ENCODE measurements at places on chromosomes 6 and 20. TPM values are rescaled to one million over a fixed set of nuclear protein-coding genes. Genes with fewer than 3 reads are reported as not detected.
A peak's percentile ranks its signal among the peaks of the same experiment; 100 is the strongest.

DNA sequence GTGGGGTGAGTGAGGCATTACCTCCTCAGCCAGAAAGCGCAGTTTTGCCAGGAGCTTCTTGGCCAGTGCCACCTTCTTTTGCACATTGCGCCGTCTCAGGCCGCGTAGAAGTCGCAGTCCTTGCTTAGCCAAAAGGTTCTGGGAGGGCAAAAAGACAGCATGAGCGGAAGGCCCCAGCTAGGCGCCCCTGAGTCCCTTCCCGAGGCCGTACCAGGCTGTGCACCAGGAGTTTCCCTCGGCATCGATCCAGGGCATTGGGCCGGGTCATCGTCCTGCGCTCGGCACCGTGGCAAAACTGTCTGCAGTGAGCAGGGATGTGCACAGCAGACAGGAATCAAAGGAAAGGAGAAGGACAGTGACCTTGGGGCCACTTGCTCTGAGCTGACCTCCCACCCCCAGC is 20.2 kb upstream of the SPAG4 start:
- no peaks in the 10 kb centered on the region for H3K27me3 ChIP-seq
- H3K4me3 ChIP-seq: no peak overlapping the region
- no peaks in the 10 kb centered on the region for H3K36me3 ChIP-seq
- H3K27ac ChIP-seq: no peak overlapping the region

Gene USP49
- 19.7 TPM for total RNA-seq

Gene SCUBE3
- 2.0 TPM for total RNA-seq

GRCh38 chr6:156508923-156509322 is 268.3 kb upstream of the ARID1B start:
- H3K27ac ChIP-seq: no peak overlapping the region
- H3K4me3 ChIP-seq: no peak overlapping the region
- H3K4me1 ChIP-seq: no peaks in the 10 kb centered on the region
- DNase-seq: no peak

GRCh38 chr6:28585335-28585734 is 59.7 kb downstream of the GPX5 start:
- H3K4me1 ChIP-seq: peaks cover 11% of the 10 kb centered on the region
- peak overlapping the region; percentile 74 for H3K4me3 ChIP-seq
- H3K27me3 ChIP-seq: no peaks in the 10 kb centered on the region
- DNase-seq: peak; percentile 59
- no peaks in the 10 kb centered on the region for H3K36me3 ChIP-seq

- no peaks in the 10 kb centered on the region for H3K27me3 ChIP-seq
- no peaks in the 10 kb centered on the region for H3K4me1 ChIP-seq
- no peaks in the 10 kb centered on the region for H3K36me3 ChIP-seq
These were observed 86.1 kb downstream of the FOXC1 start for GRCh38 chr6:1695546-1696462.

Gene EGFL8
- 24.3 TPM for total RNA-seq

Gene FILIP1
- total RNA-seq: 2.7 TPM

- peaks cover 6% of the 10 kb centered on the region for H3K4me1 ChIP-seq
- H3K36me3 ChIP-seq: no peaks in the 10 kb centered on the region
- no peak within 1 kb of the TSS for H3K27ac ChIP-seq
- peak; percentile 76 for DNase-seq
- H3K27me3 ChIP-seq: no peaks in the 10 kb centered on the region
- peak within 1 kb of the TSS; percentile 67 for H3K4me3 ChIP-seq
These were observed at the start of gene RAD21L1 for GRCh38 chr20:1225783-1226654. Gene RAD21L1 (plus strand): TSS chr20:1226044. CDS start chr20:1228454, 2,410 bp downstream.

GRCh38 chr6:121847806-121848522 is 412.5 kb downstream of the GJA1 start:
- no peak overlapping the region for H3K27ac ChIP-seq
- no peak overlapping the region for H3K4me3 ChIP-seq
- no peaks in the 10 kb centered on the region for H3K36me3 ChIP-seq
- no peaks in the 10 kb centered on the region for H3K27me3 ChIP-seq
- no peaks in the 10 kb centered on the region for H3K4me1 ChIP-seq

Gene CCDC167
- 65.4 TPM for total RNA-seq

Gene FOXQ1
- total RNA-seq: 1.7 TPM

Gene AK9
- 33.6 TPM for total RNA-seq

Gene LIN28B
- total RNA-seq: 6.7 TPM

GRCh38 chr20:21126581-21126870 is 644 bp downstream of the KIZ start:
- H3K27ac ChIP-seq: peak overlapping the region; percentile 88
- H3K36me3 ChIP-seq: no peaks in the 10 kb centered on the region
- H3K4me1 ChIP-seq: peaks cover 5% of the 10 kb centered on the region
- no peaks in the 10 kb centered on the region for H3K27me3 ChIP-seq
- DNase-seq: no peak
- peak overlapping the region; percentile 95 for H3K4me3 ChIP-seq

DNA sequence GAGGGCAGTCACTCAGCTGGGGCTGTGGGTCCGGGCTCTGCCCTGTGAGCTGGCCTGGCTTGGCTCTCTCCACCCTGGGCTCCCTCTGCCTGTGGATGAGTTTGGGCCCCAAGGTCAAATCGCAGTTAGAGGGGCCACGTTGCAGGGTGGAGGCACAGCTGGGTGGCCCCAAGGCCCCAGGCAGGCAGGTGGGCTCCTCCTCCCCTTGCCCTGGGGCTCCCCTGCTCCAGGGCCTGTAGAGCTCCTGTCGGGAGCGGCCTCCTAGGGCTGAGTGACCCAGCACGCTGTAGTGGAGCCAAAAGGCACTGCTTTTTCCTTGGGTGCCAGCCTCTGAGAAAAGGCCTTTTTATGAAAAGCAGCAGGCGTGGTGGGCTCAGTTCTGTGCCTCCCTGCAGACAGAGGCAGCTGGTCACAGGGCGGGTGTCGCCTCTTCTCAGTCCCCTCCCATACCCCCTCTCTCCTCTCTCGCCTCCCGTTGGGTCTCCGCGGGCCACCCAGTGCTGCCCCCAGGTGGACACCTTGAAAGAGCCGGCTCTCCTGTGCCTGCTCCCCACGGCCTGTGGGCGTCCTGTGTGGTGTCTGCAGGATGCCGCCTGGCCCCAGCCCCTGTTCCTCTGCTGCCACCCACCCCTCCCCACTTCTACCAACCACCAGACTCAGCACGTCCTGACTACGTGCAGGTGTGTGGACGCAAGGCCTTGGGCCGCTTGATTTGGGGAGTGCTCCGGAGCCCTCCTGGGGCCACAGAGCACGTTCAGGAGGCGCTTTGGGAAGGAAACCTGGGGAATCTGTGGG is 13.2 kb downstream of the SS18L1 start:
- peaks cover 6% of the 10 kb centered on the region for H3K4me1 ChIP-seq
- no peak overlapping the region for H3K4me3 ChIP-seq
- no peaks in the 10 kb centered on the region for H3K36me3 ChIP-seq
- peak; percentile 68 for DNase-seq
- no peaks in the 10 kb centered on the region for H3K27me3 ChIP-seq
- no peak overlapping the region for H3K27ac ChIP-seq

- peak overlapping the region; percentile 73 for H3K4me3 ChIP-seq
- peaks cover 11% of the 10 kb centered on the region for H3K4me1 ChIP-seq
- DNase-seq: no peak
- H3K27ac ChIP-seq: no peak overlapping the region
- no peaks in the 10 kb centered on the region for H3K36me3 ChIP-seq
- no peaks in the 10 kb centered on the region for H3K27me3 ChIP-seq
These were observed 988 bp downstream of the TXNDC5 start for GRCh38 chr6:7909323-7910276.

Gene SLC22A1
- total RNA-seq: 1.7 TPM

- H3K27me3 ChIP-seq: no peaks in the 10 kb centered on the region
- H3K27ac ChIP-seq: peak overlapping the region; percentile 25
- no peaks in the 10 kb centered on the region for H3K36me3 ChIP-seq
- peaks cover 38% of the 10 kb centered on the region for H3K4me1 ChIP-seq
- no peak for DNase-seq
These were observed 10.9 kb downstream of the NINL start for GRCh38 chr20:25574411-25574810.

Gene LBP
- total RNA-seq: 1.2 TPM

DNA sequence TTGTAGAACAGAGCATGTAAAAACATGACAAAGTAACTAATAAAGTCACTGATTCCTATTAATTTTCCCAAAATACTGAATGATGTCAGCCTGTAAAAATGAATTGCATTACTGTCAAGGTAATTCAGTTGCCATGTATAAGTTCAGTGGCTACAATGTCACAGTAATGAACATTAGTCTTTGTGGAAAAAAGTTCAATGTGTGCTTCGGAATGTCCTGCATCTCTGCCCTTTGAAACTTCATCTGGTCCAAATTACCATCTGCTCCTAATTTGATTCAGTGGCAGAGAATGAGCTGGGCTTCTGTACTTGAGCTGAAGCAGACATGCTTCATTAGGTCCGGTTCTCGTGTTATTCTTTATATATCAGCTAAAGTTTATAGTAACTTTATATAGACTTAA is 567.4 kb downstream of the COL12A1 start:
- H3K27me3 ChIP-seq: no peaks in the 10 kb centered on the region
- no peaks in the 10 kb centered on the region for H3K36me3 ChIP-seq
- H3K4me1 ChIP-seq: peaks cover 7% of the 10 kb centered on the region
- no peak overlapping the region for H3K27ac ChIP-seq

Gene MYL9
- total RNA-seq: 265 TPM

DNA sequence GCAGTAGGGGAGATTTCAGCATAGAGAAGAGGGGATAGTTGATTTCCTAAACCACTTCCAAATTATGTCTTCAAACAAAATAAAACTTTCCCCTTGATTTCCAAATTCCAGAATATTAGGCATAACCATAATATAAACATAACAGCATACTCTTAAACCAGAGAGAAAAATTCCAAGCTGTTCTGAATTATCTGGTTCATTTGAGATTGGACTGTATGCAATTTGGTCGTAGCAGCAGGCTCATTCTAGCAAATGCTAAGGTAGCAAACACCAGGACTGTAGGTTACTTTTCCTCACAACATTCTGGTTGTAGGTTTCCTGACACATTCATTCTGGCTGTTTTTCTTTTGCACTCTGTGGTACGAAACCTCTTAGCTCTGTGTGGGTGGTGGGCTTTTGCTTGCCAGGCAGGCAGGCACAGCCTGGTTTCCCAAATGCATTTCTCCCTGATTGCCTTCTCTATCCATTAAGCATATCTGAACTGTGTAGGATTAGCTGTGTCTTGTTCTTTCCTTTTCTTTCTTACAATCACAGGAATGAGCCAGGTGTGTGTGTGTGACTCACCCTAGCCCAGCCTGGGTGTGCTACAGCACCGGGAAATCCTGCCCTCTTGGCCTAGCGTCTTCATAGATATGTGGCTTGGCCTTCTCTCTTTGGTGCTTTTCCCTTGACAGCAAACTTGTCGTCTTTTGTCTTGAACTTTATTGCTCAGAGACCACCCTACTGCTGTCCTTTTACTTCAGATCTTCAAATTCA is 77.1 kb downstream of the JARID2 start:
- no peaks in the 10 kb centered on the region for H3K36me3 ChIP-seq
- H3K27ac ChIP-seq: no peak overlapping the region
- no peak for DNase-seq
- no peak overlapping the region for H3K4me3 ChIP-seq

DNA sequence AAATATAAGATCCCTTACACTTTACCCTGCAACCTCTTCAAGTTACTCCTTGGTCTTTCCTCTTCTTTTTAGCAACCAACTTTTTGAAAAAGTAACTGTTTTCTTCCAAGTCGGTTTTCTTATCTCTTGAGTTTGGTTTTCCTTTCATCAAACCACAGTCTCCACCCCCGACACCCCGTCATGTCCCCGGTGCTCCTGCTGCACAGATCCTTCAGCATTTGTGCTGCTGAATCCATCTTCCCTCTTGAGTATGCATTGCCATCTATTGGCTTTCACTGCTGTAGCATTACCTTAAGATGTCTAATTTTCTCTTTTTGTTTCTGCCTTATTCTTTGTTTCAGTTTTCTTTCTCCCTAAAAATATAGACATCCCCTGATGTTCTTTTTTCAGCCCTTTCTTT is 11.9 kb upstream of the TNFRSF21 start:
- H3K27me3 ChIP-seq: no peaks in the 10 kb centered on the region
- H3K4me1 ChIP-seq: no peaks in the 10 kb centered on the region
- no peaks in the 10 kb centered on the region for H3K36me3 ChIP-seq

GRCh38 chr6:15596186-15596896 is 66.5 kb downstream of the DTNBP1 start:
- H3K4me1 ChIP-seq: no peaks in the 10 kb centered on the region
- H3K4me3 ChIP-seq: no peak overlapping the region
- H3K27ac ChIP-seq: no peak overlapping the region
- no peaks in the 10 kb centered on the region for H3K36me3 ChIP-seq
- H3K27me3 ChIP-seq: no peaks in the 10 kb centered on the region
- no peak for DNase-seq

- DNase-seq: peak; percentile 74
- H3K4me3 ChIP-seq: peak overlapping the region; percentile 87
- H3K4me1 ChIP-seq: peaks cover 3% of the 10 kb centered on the region
- peak overlapping the region; percentile 80 for H3K27ac ChIP-seq
- H3K36me3 ChIP-seq: no peaks in the 10 kb centered on the region
These were observed 535 bp downstream of the EXOC2 start for GRCh38 chr6:692356-692851.

DNA sequence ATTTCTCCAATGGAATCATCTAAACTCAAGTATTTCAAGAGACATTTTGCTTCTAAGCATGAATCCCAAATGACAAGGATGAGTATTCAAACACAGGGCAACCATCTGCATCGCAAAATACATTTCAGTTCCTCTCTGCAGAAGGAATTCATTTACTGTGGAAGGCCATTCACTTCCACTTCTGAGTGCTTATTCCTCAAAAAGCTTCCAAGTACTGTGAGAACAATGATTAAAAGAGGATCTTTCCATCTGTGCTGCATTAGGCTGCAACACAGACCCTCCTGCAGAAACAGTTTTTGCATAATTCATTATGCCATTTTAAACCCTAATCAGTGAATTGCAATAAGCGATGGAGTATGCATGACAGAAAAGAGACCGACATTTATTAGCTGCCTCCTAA is 52.5 kb downstream of the ARHGAP18 start:
- no peak overlapping the region for H3K27ac ChIP-seq
- DNase-seq: no peak
- H3K4me3 ChIP-seq: no peak overlapping the region
- H3K27me3 ChIP-seq: no peaks in the 10 kb centered on the region

- no peaks in the 10 kb centered on the region for H3K36me3 ChIP-seq
- no peak overlapping the region for H3K4me3 ChIP-seq
- no peaks in the 10 kb centered on the region for H3K4me1 ChIP-seq
- H3K27ac ChIP-seq: no peak overlapping the region
- H3K27me3 ChIP-seq: no peaks in the 10 kb centered on the region
These were observed 91.7 kb upstream of the IYD start for GRCh38 chr6:150276937-150277742.

Gene PRRT1
- total RNA-seq: 4.2 TPM

DNA sequence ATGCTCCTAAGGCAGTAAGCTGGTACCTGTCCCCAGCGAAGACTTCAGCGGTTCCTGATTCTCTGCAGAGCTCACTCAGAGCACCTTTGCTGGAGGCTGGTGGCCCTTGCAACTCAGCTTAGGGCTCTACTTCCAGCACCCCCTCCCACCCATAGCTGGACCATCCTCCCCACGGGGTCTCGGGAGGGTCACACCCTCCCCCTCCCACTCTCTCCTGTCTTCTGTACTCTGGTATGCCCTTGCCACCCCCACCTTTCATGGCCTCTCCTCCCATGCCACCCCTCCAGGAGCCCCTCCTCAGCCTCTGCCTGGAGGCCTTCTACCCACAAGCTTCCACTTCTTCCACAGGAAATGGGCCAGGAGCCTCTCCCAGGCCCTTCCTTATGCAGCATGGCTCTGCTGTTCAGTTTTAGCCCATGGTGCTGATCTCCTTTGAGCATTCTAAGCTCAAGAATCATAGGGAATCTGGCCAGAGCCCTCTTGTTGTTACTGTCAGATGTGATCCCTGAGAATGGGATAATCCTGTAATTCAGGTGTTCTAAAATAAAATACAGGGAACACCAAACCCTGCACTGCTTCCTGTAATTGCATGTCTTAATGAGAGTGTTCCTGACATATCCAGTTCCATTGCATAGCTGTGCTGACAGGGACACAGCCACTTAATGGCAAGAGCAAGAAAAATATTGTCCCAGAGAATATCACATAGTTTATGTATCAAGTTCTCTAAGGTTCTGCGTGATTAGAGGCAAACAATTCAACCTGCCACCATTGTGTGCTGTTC is 142.1 kb downstream of the SYNDIG1 start:
- H3K27ac ChIP-seq: no peak overlapping the region
- H3K4me3 ChIP-seq: no peak overlapping the region
- no peaks in the 10 kb centered on the region for H3K4me1 ChIP-seq
- H3K27me3 ChIP-seq: no peaks in the 10 kb centered on the region
- H3K36me3 ChIP-seq: no peaks in the 10 kb centered on the region

Data from testis (tissue), 5 donors.